Substantia nigra (tissue), 51 donors: ENCODE measurements at places on chromosomes 3 and 15.

- DNase-seq = peak; percentile 87
Measured at GRCh38 chr15:92903966-92904721, 4.0 kb downstream of the CHD2 start.

GRCh38 chr3:11367143-11367693 lies 95.0 kb downstream of the ATG7 start:
- DNase-seq = peak; percentile 25

GRCh38 chr3:148792516-148792915 lies 35.1 kb upstream of the CPB1 start:
- DNase-seq = no peak

DNA sequence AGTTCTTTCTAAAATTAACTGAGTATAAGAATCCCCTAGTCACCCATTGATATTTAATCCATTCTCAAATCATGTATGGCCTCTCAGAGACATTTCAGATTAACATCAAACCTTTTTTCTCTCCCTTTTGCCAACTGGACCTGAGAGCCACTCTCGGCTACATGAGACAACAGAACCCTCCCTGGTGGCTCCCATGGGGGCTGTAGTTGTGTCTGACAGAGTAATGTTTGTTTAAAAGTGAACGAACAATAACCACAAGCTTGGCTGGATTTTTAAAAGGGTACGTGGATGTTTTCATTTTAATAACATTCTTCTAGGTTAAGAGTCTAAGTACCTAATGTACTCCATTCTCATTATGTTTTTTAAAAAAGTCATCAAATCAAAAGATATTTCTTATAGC lies 37.1 kb downstream of the P3H2 start:
- DNase-seq = no peak

- no peak for DNase-seq
Measured at GRCh38 chr15:25236861-25237155, 202.0 kb downstream of the UBE3A start.

- no peak for DNase-seq
Measured at GRCh38 chr3:28868897-28869296, 412.0 kb upstream of the RBMS3 start.

GRCh38 chr15:76337059-76337695 lies 604 bp downstream of the ISL2 start:
- no peak for DNase-seq

DNA sequence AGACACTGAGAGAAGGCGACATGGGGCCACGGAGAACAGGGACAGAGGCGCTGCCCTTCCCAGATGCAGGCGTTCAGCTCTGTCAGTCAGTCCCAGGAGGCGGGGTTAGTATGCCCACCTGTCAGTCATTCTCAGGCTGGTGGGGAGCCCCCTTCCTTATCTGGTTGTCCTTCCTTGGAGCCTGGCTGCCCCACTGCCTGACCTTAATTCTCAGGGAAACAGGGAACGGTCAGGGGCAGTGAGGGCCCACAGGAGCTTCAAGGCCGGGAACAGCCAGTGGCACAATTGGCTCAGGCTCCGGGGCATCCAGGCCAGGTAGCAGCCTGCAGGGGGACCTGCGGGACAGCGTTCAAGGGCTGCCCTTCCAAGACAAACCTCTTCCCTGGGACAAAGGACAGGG lies 133.2 kb downstream of the CHSY1 start:
- DNase-seq = no peak

- no peak for DNase-seq
Measured at GRCh38 chr3:5332270-5332956, 144.9 kb downstream of the EDEM1 start.

DNA sequence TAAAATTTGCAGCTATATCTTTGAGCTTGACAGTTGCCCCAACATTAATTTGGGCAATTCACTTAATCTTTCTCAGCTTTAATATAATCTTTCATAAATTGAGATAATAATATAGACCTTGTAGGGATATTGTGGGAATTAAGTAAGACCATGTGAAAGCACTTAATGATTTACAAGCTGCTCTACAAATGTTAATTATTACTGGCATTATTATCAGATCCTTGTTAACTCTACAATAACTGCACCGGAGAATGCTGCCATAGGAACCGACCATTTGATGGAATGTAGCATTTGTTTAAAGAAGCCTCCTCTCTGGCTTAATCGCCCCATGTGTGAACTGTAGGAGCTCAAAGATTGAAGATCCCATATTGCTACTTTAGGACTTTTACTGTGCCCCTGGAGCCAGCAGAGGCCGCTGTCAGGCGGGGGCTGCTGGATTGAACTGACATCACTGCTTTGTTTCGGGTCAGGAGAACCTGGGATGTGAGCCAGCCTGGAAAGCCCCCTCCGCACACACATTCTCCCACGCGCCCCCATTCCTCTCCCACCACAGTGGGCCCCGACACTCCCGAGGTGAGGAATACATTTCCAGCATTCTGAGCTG lies 154.2 kb upstream of the TNIK start:
- no peak for DNase-seq

DNA sequence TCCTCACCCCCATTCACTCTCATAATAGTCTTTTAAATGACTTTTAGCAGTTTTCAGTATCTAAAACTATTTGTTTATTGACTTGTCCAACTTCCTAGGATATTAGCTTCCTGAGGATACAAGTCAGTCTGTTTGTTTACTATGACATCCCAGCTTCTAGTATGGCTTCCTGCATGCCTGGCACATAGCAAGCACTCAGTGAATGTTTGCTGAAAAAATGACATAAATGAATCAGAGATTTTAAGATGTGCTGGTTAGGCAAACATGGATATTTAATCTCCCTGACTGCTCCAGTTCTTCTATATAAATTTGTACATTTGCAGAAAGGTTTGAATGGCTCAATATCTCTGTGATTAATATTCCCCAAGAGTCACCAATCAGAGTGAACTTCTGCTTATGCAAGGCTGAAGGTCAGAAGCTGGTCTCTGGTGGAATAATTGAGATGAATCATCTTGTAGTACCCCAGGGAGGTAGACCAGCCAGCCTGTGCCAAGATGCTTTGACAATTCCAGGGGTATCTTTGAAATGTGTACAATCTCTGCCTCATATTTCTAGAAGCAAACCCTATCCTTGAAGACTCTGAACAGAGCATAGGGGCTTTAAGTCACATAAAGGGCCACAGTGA lies 219.0 kb upstream of the LMCD1 start:
- DNase-seq = no peak

- no peak for DNase-seq
Measured at GRCh38 chr3:24261521-24261920, 233.1 kb downstream of the THRB start.

- DNase-seq = no peak
Measured at GRCh38 chr3:107488942-107489341, 33.8 kb upstream of the BBX start.

GRCh38 chr3:16326724-16327349 lies 61.8 kb downstream of the OXNAD1 start:
- DNase-seq = no peak

DNA sequence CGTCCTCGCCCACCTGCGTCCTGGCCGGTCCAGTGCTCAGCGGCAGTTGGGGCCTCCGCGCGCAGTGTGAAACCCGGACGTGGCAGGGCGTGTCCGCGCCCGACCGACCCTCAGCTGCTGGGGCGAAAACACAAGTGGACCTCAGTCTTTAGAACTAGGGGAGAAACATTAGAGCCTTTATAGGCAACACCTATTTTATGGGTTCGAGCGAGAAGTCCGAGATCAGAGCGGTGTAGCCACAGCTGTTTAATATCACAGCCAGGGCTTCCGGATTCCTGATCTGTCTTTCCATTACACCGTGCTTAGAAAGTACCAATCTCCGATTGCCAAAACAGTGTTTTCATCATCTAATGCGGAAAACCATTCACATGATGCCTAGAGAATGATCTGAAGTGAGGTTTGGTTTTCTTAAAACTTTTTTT lies 506 bp downstream of the RAD51 start:
- no peak for DNase-seq

GRCh38 chr3:167113035-167113830 lies 266.9 kb downstream of the ZBBX start:
- DNase-seq = no peak

- DNase-seq = no peak
Measured at GRCh38 chr3:39103791-39104552, 3.5 kb downstream of the GORASP1 start.

GRCh38 chr3:49021813-49022687 lies at the start of gene NDUFAF3:
Gene NDUFAF3, plus strand, starts transcription at chr3:49022121. Its CDS starts 24 bp downstream, at chr3:49022145.
- peak; percentile 80 for DNase-seq

GRCh38 chr15:75073197-75073596 lies 49.8 kb downstream of the PPCDC start:
- DNase-seq = peak; percentile 19

GRCh38 chr15:35713733-35714132 lies 167.8 kb upstream of the DPH6 start:
- no peak for DNase-seq

- no peak for DNase-seq
Measured at GRCh38 chr3:133610031-133610430, 36.5 kb downstream of the CDV3 start.

GRCh38 chr3:177287231-177287630 lies 89.9 kb upstream of the TBL1XR1 start:
- DNase-seq = no peak

GRCh38 chr3:81452418-81452817 lies 309.0 kb downstream of the GBE1 start:
- DNase-seq = no peak

- DNase-seq = no peak
Measured at GRCh38 chr3:93988283-93988682, 8.3 kb downstream of the ARL13B start.

DNA sequence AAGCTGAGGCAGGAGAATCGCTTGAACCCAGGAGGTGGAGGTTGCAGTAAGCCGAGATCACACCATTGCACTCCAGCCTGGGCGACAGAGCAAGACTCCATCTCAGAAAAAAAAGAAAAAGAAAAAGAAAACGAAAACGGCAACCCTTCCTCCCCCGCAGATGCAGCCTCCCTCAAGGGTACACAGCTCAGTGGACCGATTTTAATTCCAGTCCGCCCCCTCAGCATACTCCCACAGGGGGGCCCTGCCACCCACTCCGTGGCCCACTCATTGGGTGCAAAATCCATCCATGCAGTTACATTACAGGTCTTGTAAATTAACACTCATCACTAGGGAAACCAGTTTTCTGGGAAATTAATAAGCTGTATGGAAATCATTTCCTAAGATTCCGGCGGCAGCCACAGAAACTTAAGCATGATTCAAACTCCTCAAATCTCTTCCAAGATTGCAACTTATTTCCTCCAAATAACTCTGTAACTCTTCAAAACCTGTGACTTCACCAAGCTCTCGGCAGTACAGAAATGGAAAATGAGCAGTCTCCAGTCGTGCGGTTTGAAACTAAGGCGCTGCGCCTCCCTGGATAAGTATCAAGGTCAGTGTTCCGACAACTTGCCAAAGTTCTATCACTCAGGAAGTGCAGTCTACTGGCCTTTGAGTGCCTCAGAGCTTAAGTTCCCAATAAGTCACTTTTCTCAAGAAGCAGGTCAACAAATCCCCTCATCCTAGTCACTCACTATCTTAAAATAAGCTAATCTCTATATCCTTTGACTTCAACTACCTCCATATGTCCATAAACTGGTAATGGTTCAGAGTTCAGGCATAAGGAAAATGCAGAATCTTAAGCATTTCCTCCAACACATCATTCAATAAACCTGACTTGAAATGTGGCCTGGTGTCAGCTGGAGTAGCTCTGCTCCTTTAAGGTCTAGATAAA lies 24.7 kb upstream of the KLHL6 start:
- DNase-seq = no peak

DNA sequence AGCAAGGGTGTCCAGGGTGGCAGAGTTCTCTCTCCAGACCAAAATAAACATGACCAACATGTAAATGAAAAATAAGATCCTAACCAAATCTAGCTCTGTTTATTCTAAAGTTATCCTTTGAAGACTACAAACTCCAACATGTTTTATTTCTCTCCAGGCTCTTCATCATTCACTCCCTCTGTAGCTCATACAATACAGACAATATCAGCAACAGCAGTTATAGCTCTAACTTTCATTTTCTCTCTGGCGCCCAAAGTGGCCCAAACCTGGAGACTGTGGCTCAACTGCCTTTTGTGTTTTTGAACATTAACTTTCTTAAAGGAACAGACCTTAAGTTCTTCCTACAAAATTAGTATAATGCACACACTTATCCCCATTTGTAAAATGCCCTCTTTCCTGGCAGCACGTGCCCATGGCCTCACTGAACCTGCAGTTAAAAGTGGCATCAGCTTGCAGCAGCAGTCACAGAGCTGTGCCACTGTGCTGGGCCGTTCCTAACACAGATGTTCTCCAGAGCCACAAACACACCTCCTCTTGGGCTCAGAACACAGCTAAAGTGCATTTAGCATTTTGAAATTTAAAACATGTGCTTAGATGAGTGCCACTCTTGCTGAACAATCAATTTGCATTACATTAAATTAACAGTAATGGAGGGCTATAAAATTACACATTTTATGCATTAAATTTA lies 91.9 kb downstream of the RORA start:
- DNase-seq = no peak
